ENCODE measurements at places on chromosomes 7 and 10. TPM values are rescaled to one million over a fixed set of nuclear protein-coding genes. Genes with fewer than 3 reads are reported as not detected.

IDI2 gene
- total RNA-seq = not detected

CYP2C19 gene
- total RNA-seq = 0.53 TPM

CNPY1 gene
- not detected for total RNA-seq

MALRD1 gene
- not detected for total RNA-seq

MLXIPL gene
- total RNA-seq = not detected

PIK3AP1 gene
- 4.3 TPM for total RNA-seq

CHAT gene
- not detected for total RNA-seq

WASHC2A gene
- 22.2 TPM for total RNA-seq

KIAA1549 gene
- total RNA-seq = 0.85 TPM
